A172 (cell line): ENCODE measurements at places on chromosomes 7 and 10. TPM values are rescaled to one million over a fixed set of nuclear protein-coding genes. Genes with fewer than 3 reads are reported as not detected.
A peak's percentile ranks its signal among the peaks of the same experiment; 100 is the strongest.

Gene BAIAP2L1
- 14.0 and 16.1 TPM in 2 replicates for total RNA-seq

Gene FAM25A
- not detected in 2 replicates for total RNA-seq

Gene AHCYL2
- total RNA-seq, result 8.7 and 11.8 TPM in 2 replicates

Gene RP9
- 25.9 and 40.4 TPM in 2 replicates for total RNA-seq

Gene PRPS1L1
- total RNA-seq, result not detected in 2 replicates

Gene USP6NL
- total RNA-seq, result 17.1 and 19.8 TPM in 2 replicates

Gene C7orf33
- not detected in 2 replicates for total RNA-seq

DNA sequence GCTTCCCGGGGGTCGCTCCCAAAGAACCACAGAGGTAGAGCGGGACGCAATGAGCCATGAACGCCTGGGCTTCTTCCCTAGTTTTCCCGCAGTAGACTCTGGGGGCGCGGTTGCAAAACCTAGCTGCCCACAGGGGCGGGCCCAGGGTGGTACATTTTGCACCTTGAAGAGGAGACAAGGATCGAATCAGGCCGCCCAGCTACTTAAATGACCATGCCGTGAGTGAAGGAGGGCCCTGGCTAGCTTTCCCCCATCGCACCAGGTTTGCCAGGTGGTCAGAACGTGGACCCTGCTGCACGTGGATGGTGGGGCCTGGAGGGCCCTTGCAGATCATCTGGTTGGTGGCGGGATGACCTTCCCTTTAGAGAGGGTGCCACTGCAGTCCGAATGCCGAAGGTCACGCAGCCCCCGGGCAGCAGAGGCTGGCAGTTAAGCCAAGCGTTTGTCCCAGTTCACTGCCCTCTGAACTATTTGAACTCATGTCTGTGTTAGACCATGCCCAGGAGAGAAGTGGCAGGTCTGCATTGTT, 604 bp upstream of the SHTN1 start:
- DNase-seq, result no peak

DNA sequence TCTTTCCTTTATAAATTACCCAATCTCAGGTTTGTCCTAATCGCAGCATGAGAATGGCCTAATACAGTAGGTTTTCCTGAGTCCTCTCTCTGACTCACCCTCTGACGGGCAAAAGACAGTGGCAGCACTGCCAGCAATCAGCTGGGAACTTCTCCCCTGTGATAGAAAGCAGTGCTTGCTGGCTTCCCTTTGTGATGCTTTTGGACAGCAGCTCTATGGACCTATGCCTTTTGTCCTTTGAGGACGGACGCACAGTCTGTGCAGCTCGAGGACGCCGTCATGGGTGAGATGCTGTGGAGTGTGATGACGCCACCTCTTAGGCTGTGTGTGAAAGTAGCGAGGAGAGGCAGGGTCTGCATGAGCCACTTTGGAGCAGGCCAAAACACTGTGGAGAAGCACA, 68.8 kb downstream of the KIAA1217 start:
- DNase-seq, result no peak

- peak; percentile 76 for DNase-seq
These were observed 21.5 kb downstream of the WASL start for GRCh38 chr7:123727071-123727837.

DNA sequence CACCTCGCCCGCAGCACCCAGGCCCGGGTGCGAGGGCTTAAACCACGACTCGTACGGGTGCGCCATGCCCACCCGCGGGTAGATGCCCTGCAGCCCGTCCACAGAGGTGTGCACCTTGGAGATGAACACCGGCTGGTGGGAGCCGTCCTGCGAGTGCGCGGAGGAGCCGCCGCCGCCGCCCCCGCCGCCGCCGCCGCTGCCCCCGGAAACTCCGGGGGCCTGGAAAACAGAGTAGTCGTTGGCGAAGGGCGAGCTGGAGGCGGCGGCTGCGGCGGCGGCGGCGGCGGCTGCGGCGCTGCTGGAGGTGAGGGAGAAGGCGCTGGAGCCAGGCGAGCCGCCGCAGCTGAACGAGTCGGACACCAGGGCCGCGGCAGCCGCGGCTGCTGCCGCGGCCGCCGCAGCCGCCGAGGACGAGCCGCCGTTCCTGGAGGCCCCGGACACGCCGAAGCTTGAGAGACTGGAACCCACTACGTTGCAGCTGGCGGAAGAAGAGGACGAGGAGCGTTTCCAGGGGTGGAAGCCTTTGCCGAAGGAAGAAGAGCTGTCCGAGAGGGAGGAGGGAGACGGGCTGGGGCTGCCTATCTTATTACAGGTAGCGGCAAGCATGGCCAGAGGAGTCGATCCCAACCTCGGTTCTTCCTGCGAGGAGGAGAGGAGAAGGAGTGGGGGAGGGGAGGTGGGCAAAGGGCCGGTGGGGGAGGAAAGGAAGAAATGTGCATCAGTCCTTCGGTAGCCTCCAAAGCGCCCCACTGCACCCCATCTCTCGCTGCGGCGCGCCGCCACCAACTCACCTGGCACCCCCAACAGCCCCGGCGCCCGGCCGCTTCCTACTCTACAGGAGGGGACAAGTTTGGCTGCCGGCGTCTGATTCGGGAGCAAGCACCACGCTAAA, 1.3 kb downstream of the SP8 start:
- no peak for DNase-seq

GRCh38 chr10:110803830-110804338, 67.8 kb upstream of the PDCD4 start:
- DNase-seq, result peak; percentile 36

DNA sequence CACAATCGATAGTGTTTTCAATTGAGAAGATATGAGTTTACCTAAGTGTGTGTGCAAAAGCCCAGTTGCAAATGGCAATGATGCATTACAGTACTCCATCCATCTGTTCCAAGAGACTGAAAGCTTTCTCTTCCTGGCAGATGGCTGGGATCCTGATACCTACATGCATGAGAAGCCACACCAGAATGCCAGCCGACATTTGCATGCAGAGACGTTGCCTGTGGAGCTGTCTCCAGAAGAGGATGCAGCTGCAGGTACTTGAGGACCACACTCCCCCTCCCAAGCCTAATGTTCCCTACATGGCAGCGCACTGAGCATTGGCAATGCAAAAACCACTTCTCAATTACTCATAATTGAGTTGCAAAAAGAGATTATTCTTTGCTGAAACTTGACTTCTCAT, 332.1 kb downstream of the WDR11 start:
- DNase-seq, result no peak

GRCh38 chr10:113867904-113868303, 13.4 kb downstream of the NHLRC2 start:
- DNase-seq, result no peak

GRCh38 chr10:88922041-88922440, 30.5 kb downstream of the ACTA2 start:
- DNase-seq, result no peak

DNA sequence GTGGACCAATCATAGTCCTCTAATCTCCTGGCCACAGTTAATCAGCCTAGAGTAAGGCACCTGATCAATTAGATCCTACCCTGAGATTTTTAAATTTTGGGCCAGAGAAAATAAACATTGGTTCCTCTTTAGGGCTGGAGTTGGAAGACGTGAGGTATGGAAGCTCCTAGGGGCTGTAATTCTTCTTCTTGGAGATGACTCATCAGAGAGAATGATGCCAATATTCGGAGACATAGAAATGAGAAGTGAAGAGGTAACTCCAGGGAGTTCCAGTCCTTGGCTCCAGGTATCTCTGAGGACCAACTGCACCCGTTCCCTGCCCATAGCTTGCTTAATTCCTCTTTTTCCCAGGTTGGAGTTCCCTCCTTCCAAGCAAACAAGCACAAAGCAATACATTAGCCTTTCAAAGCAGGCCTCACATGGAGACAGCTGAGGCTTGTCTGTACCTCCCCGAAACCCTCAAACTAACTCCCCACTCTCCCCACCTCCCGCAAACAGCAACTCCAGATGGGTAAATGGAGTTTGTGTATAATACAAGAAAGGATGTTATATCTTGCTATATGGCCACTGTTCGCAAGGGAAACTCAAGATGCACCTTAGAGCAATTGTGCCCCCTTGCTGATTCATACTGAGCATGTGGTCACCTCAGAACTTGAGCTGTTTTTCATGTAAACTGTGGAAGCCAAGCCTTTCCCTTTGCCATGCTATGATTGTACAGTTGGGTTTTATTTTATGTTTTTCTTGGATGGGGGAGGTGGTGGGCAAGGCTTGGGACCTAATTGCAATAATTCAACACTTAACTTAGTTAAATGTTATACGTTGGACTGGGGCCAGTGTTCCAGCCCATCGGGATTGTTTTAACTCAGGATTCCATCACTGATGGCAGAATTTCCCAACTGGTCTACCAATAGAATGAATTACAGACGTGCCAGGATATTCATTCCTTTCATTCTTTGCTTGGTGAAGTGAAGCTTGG, 29.3 kb downstream of the PIK3AP1 start:
- DNase-seq, result peak; percentile 38

DNA sequence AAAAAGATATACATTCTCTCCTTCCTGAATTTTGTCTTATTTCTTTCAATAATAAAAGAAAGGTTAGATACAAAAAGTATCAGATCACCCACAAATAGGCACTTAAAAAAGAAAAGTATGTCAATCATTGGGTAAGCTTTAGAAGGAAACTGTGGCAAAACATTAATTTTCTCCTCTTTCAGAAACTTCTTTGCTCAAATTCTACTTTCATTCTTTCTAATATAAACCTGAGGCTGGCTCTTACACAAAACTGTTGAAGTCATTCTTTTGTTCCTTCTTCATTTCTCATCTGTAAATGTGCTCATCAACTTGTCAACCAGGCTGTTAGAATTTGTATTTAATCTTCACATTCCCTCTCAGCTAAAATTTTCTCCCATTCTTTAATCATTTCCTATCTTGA, 124.6 kb downstream of the LRRN3 start:
- no peak for DNase-seq

- peak; percentile 90 for DNase-seq
These were observed at the start of gene CEP41 for GRCh38 chr7:130440527-130441365. Gene CEP41, minus strand, starts transcription at chr7:130441016. Its CDS starts 50 bp downstream, at chr7:130440966.

DNA sequence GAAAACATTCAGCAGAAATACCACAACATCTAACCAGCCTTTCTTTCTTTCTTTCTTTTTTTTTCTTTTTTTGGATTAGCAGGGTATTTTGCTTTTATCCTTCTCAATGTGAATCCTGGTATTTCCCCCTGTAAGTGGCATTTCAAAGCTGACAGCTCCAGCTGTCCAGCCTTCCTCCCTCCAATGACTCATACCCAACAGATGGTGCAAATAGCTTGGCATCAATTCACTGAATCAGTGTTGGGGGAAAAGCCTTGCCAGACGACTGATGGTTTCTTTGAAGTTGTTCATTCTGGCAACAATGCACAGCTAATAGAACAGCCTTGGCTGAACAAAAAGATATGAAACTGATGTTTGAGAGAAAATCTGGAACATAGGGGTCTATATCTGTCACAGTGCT, 316.8 kb upstream of the STEAP1 start:
- peak; percentile 74 for DNase-seq

DNA sequence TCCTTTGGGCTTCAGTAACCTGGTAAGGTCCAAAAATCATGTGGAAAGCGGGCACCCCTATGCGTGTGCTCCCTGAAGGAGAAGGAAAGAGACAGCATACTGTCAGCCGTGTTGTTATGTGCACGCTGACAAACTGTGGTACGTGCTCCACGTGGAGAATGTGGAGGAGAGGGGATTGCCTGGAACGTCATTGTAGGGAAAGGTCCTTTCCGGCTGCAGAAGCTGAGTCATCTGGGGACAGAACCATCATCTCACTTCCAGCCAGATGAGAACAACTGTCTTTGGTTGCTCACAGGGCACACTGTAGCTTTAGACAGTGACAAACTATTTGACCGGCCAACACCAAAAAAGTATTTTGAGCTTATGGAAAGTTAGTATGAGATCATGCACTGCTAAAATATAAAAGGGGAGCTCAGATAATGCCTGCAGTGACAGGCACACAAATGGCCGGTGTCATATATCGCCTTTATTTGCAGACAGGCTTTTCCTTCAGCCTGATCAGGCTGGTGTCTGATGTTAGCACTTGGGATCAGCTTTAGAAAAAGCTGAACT, 38.8 kb upstream of the GRB10 start:
- peak; percentile 52 for DNase-seq

DNA sequence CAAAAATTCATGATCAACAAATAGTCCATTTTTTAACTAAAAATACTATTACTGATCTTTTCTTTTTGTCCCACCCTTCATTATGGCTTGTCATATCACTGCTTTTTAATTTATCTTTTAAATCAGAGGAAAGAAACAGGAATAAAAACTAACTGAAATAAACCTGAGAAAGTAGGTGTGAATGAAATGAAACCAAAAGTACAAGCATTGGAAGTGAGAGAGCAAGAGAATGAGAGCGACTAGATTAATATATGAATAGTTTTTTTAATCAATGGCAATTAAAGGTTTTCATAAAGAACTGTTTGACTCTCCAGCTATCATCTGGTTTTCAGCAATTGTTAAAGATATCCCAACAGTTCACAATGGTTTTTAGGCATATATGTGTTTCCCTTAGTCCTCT, 137.8 kb downstream of the SPAG6 start:
- DNase-seq, result no peak

GRCh38 chr10:47021850-47022249, 110.6 kb downstream of the PTPN20 start:
- DNase-seq, result no peak

DNA sequence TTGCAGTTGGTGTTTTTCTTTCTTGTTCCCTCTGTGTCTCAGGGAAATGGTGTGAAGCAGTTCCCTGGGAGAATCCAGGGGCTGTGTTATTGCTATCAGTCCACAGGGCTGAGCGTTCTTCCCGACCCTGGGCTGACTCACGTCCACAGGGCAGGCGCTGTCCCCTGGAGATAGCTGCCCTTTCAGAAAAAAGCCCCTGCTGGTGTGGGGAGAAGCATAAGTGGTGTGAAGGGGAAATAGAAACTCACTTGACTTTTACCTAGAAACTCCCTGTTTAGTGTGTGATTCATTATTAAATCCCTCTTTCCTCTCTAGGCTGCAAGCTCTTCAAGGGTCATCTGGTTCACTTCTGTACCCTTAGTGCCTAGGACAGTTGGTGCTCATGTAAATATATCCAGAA, 63.3 kb upstream of the SMNDC1 start:
- no peak for DNase-seq

- peak; percentile 69 for DNase-seq
These were observed 30.2 kb upstream of the EZH2 start for GRCh38 chr7:148914208-148914777.
